NCI-H1092 (cell line): ENCODE measurements at places on chromosomes 6 and 20.

DNA sequence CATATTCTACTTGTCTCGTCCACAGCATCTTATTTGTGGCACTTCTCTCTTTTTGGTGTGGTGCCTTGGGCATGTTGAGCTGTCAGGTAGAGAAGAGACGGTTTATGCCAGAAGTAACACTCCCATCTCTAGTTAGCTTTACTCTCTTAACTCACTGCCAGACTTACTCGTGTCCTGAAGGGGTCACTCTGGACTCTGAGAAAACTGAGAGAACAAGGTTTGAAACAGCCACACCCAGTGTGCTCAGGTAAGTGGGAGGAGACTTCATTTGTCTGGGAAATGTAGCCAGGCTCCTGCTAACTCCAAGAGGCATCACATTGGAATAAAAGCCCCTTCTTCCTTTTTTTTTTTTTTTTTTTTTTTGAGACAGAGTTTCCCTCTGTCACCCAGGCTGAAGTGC, 360.8 kb downstream of the QKI start:
- DNase-seq = no peak

- no peak for DNase-seq
These were observed 284.6 kb upstream of the FOXQ1 start for GRCh38 chr6:1027109-1027794.

GRCh38 chr20:48760403-48760983, 67.3 kb downstream of the PREX1 start:
- DNase-seq = no peak

DNA sequence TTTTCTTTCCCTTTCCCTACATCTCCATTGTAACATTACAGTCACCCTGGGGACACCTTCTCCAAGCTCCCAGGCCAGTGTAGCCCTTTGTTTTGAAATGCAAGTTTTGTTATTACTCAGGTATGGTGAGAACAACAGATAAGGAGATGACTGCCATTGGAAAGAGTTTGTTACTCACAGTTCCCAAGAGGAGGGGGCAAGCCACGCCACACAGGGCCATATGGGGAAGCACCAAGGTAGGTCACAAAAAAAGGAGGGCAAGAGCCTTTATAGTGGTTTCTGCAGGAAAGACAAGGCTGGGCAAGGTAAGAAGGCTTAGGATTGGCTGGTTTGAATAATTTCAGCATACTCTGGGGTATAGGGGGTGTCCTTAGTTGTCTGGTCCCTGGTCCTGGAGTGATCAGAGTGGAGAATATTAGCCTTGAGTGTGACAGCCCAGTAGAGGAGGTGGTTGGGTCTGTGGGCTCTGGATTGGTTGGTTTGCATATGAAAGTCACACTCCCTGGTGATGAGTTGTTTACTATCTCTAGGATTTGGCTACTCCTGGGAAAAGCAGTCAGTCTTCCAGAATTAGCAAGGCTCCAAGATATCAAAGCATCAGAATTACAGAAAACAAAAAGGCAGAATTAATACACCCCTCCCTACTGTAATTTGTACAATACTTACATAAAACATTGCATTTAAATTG, 33.1 kb upstream of the SMLR1 start:
- no peak for DNase-seq

- DNase-seq = no peak
These were observed 508.1 kb upstream of the MAP3K7 start for GRCh38 chr6:91094806-91095475.

- DNase-seq = no peak
These were observed 144.0 kb downstream of the SIM1 start for GRCh38 chr6:100320686-100321085.

GRCh38 chr6:231779-232178, 60.5 kb upstream of the DUSP22 start:
- DNase-seq = no peak

- no peak for DNase-seq
These were observed 1.6 kb upstream of the ZCCHC3 start for GRCh38 chr20:295804-296203.

DNA sequence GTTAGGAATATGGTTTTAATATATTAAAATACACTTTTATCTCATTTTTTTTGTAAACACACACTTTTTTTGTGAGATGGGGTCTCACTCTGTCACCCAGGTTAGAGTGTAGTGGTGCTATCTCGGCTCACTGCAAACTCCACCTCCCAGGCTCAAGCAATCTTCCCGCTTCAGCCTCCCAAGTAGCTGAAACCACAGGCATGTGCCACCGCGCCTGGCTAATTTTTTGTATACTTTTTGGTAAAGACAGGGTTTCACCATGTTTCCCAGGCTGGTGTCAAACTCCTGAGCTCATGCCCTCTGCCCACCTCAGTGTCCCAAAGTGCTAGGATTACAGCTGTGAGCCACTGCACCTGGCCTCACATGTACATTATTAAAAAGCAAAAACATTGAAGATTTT, 10.8 kb downstream of the IPCEF1 start:
- no peak for DNase-seq

DNA sequence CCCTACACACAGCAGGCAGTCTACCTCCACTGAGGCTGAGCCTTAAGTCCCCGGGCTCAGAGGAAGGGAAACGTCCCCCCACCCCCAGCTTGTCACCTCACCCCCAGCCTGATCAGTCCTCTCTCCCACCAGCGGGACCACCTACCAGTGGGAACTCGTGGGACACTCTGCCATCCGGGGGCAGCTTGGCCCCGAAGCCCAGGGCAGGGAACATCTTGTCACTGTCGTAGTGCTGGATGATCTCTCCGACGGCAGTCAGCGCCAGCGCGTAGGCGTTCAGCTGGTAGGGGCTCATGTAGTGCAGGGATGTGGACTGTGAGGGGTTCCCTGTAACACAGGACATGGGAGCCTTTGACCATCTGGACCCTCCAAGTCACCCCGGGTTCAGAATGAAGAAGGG, 48.6 kb downstream of the RAB44 start:
- no peak for DNase-seq

DNA sequence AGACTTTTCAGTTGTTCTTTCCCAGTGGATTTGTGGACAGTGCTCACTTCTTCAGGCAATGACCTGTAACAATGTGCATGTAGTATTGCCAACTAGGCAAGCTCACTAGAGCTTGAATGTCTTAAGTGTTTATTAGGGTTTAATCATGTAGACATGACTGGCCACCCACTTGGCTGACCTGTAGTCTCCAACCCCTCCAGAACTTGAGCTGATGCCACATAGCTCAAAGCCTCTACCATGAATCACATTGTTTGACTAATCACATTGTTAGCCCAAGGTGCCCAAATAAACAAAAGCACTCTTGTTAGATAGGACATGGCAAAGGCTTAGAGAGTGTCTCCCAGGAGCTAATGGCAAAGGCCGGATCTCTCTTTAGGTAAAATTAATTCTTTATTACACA, 272.7 kb downstream of the GRIK2 start:
- no peak for DNase-seq

- no peak for DNase-seq
These were observed 225.1 kb upstream of the MANEA start for GRCh38 chr6:95352064-95352795.

DNA sequence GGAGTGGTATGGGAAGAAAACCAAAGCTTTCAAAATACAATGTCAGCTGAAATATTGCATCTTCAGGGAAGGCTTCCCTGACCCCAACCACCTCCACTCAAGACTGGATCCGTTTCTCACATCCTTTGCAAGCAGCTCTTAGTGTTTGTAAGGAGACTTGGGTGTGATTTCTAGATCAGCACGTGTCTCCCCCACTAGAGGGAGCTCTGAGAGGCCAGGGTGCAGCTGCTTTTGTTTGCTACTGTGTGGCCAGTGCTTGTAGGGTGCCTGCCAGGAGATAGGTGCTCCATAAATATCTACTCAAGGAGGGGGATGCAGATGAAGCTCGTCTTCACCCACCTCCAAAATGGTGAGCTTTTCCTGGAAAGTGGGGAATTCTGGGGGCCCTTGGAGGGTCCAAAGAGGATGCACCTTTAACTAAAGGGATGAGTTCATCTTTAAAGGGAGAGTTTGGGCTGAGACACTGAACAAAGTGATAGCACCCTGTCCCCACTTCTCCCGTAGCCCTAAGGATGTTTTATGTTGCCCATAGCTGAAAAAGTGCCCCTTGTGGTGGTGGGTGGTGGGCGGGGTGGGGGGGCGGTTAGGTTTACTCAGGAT, 52.6 kb upstream of the MAFB start:
- no peak for DNase-seq

DNA sequence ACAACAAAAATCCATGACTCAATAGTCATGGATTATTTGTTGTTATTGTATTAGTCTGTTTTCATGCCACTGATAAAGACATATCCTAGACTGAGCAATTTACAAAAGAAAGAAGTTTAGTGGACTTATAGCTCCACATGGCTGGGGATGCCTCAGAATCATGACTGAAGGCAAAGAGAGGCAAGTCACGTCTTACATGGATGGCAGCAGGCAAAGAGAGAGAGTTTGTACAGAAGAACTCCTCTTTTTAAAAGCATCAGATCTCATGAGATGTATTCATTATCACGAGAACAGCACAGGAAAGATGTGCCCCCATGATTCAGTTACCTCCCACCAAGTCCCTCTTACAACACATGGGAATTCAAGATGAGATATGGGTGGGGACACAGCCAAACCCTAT, 144.3 kb upstream of the PLCB4 start:
- no peak for DNase-seq

DNA sequence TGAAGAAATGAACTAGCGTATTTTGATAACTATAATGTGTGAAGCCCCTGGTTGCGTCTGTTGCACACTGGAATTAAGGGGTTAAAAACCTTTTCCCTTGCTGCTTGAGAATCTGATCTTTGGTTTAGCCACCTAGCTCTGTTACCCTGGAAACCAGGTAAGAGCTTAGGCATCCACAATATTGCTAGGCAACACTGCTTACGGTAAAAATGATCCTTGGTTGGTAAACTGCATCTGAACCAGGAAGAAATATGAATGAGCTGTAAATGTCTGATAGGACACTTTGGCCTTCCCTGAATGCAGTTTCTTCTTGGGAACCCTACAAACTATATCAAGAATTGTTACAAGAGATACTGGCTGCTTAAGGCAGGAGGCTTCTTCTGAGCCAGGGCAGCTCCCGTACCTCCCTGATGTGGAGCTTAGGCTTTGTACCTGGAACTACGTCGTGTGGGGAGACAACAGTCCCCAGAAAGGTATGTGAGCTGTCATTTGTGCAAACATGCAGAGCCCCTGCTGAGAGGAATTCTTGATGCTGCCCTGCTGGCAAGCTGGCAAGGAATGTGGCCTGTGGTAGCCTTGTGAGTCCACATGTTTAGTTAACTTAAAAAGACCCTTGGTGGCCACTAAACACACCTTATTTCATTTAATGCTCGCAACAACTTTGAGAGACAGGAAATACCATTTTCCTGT, 18.4 kb downstream of the UBE3D start:
- no peak for DNase-seq

- no peak for DNase-seq
These were observed 138.9 kb downstream of the DTNBP1 start for GRCh38 chr6:15523679-15524630.

- DNase-seq = no peak
These were observed 50.4 kb upstream of the NKX2-2 start for GRCh38 chr20:21564127-21564773.

GRCh38 chr20:25197183-25197869, 1.8 kb downstream of the ENTPD6 start:
- DNase-seq = no peak

GRCh38 chr20:33793011-33793931, 17.9 kb upstream of the CHMP4B start:
- DNase-seq = no peak

DNA sequence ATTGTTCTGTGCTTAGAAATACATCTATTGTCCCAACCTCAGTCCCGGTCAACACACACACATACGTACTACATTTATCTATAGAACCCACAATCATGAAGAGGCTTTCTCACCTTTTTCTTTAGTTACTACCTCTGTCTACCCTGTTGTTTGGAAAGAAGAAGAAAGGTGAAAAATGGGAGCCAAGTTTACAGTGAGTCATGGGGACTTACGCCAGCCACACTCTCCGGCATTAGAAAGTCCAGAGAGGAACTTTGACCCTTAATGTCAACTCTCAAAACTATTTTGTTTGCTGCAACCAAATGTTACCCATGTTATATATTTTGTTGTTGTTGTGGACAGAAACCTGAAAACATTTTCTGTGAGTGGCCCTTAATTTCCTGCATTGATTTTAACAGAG, 259.1 kb downstream of the ZFAND3 start:
- no peak for DNase-seq

GRCh38 chr6:33390767-33391277, 801 bp upstream of the KIFC1 start:
- no peak for DNase-seq

DNA sequence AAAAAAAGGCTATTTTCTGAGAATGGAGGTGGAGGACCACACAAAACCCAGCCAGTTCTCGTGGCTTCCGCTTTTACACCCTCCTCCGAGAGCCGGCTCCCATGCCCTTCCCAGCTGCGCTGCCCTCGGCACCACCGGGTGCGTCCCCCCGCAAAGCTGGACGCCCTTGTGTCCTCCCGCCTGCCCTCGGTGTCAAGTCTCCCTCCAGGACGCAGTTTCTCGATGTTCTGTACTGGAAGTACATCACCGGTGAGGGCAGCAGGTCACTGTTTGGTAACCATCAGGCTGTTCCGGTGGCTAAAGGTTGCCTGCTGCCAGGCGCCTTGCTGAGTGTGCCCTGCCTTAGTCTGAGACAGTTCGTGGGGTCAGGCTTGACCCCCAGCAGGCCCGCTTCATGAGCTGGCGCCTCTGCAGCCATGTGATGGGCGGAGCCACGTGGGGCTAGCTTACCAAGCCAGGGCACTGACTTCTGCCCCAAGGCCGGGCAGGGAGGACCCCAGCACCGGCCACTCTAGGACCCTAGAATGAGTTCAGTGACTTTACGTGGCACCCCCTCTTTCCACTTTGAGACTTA, 34.6 kb downstream of the RREB1 start:
- no peak for DNase-seq

DNA sequence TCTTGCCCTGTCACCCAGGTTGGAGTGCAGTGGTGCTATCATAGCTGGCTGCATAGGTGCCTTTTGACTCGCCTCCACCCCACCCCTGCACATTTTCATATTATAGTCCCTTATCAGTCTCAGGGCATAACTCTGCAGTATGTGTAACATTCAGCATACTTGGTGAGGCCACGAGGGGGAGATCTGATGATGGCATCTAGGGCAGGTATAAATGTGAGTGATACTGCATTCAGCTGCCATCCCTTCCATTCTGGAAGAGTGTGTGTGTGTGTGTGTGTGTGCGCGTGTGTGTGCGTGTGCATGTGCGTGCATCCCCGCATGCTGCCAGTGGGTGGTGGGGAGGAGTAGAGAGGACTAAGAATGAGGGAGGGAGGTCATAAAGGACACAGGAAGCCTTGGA, 81.4 kb downstream of the JARID2 start:
- no peak for DNase-seq

- no peak for DNase-seq
These were observed 3.6 kb upstream of the HS3ST5 start for GRCh38 chr6:114346451-114346850.

DNA sequence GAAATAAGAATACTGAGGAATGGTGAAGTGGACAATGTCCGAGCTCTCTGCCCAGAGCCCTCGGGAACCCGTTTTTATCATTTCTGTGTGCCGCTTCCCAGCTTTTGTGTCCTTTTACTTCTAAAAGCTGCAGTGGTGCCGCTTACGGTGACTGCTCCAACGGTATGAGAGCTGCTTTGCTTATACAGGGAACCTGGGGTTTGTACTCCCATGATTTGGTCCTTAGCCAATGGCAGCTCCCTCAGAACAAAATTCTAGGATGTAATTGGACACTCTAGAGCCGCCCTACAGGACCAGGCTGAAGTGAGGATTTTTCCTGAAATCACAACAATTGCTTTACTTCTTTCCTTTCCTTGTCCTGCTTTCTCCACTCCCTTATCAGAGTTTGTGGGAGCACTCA, 24.2 kb upstream of the PCSK2 start:
- no peak for DNase-seq
